Vagina (tissue), 2 donors: ENCODE measurements at places on chromosomes 16 and 17. TPM values are rescaled to one million over a fixed set of nuclear protein-coding genes. Genes with fewer than 3 reads are reported as not detected.

GRCh38 chr16:1929105-1929504 lies 10.9 kb upstream of the HS3ST6 start:
- H3K4me3 ChIP-seq = peak overlapping the region; percentile 69
- DNase-seq = no peak
- peak overlapping the region; percentile 95 for H3K27ac ChIP-seq
- H3K27me3 ChIP-seq = no peaks in the 10 kb centered on the region
- H3K36me3 ChIP-seq = no peaks in the 10 kb centered on the region

DNA sequence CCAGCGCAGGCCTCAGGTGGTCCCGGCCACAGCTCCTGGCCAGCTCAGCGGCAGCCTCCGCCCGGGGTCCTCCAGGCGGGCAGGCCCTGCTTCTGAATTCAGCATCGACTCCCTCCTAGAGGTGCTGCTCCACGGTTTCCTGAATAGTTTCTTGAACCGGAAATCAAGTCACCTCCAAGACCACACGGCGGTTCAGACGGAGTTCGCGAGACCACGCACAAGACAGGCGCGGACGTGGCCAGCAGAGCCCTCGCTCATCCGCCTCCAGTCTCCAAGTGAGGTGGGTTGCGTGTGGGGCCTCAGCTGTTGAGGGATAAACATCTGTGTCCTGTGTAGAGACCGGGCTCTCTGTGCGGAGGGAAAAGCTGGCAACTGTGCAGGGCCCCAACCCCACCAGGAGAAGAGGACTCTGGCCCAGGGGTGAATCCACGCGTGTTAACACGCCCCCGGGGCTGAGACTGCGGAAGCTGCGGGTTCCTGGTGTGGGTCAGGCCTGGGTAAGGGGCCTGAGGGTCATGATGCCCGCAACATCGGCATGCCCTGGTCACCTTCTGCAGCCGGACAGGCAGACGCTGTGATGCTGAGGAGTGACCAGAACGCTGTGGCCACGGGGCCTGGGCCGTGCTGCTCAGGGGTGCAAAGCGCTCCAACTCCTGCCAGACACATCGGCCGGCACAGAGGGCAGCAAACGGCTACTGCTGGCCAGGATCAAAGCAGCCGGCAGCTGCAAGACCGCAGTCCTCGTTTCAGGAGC lies 55.0 kb upstream of the METRNL start:
- H3K4me1 ChIP-seq = no peaks in the 10 kb centered on the region
- no peaks in the 10 kb centered on the region for H3K27me3 ChIP-seq
- H3K4me3 ChIP-seq = no peak overlapping the region
- H3K27ac ChIP-seq = no peak overlapping the region
- H3K36me3 ChIP-seq = no peaks in the 10 kb centered on the region

DNA sequence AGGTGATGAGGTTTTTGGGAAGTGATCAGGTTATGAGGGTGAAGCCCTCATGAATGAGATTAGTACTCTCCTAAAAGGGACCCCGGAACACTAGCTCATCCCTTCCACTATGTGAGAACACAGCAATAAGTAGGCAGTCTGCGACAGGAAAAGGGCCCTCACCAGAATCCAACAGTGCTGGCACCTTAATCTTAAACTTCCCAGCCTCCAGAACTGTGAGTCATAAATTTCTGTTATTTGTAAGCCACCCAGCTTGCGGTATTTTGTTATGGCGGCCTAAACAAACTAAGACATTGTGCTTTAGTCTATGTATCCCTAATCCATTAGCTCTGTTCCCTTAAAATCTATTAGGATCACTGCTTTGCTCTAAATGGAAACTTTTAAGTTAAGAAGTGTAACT lies 8.5 kb downstream of the SLFN12 start:
- H3K4me3 ChIP-seq = no peak overlapping the region
- H3K27me3 ChIP-seq = no peaks in the 10 kb centered on the region
- H3K4me1 ChIP-seq = no peaks in the 10 kb centered on the region
- no peak overlapping the region for H3K27ac ChIP-seq
- H3K36me3 ChIP-seq = no peaks in the 10 kb centered on the region

DNA sequence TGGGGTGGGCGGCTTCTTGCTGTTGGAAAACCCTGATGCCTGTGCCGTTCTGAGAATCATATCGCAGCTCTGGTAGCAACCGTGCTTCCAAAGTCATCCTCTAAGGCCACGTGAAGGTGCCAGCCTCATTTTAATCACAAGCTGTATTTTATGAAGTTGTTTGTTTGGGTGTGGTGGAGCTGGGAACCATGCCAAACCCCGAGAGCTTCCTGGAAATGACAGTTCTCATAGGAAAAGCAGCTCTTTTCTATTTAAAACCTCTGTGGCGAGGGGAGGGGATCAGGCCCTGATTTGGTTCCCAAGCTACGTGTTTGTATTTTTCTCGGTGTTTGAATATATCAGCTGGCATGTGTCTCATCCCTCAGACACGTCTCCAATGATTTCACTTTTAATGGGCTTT lies 21.7 kb downstream of the KNOP1 start:
- H3K36me3 ChIP-seq = peaks cover 17% of the 10 kb centered on the region
- DNase-seq = no peak
- peaks cover 59% of the 10 kb centered on the region for H3K4me1 ChIP-seq
- no peak overlapping the region for H3K4me3 ChIP-seq
- no peaks in the 10 kb centered on the region for H3K27me3 ChIP-seq

DNA sequence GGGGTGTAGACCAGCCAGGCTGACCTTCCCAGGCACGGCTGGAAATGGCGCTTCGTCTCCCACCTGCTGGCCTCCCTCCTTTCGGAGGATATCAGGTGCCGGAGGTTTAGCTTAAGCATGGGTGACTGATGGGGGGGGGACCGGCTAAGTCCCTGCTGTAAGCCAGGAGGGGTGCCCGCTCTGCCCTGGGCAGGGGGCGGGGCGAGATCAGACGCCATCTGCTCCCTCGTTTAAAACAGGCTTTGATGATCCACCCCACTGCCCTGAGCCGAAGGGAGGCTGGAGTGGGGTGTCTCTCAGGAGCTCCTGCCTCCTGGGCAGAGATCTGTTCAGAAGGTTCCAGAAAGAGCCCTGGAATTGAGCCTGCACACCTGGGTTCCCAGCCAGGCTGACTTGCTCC lies 26.0 kb downstream of the C16orf74 start:
- H3K4me1 ChIP-seq = no peaks in the 10 kb centered on the region
- no peaks in the 10 kb centered on the region for H3K27me3 ChIP-seq
- DNase-seq = no peak

DNA sequence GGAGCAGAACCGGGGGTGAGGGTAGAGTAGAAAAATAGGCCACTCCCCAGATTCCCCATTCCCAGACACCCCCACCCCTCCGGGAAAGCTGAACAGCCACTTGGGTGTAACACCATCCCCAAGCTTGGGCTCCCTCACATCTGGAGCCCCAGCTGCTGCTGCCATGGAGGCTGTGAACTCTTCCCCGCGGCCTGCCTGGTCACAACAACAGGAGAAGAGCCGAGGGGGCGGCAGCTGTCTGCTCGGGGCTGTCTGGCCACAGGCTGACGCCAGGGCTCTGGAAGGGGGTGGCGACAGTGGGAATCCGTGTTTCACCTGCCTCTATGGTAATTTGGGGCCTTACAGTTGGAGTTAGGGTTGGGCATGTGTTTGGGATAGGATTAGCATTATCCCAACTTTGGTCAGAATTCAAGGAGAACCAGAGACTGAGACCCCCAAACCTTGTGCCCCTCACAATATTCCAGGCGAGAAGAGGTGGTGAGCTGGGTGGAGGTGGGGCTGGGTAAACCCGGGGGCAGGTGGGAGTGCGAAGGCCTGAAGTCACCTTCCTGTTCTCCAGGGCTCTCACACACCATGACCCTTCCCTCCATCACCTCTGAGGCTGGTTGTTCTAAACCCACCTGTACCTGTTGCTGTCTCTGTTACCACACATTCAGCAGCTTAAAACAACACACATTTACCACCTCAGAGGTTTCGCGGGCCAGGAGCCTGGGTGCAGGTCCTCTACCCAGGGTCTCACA lies 29.7 kb upstream of the NXPH3 start:
- DNase-seq = no peak
- no peaks in the 10 kb centered on the region for H3K27me3 ChIP-seq
- H3K4me1 ChIP-seq = peaks cover 5% of the 10 kb centered on the region
- H3K27ac ChIP-seq = no peak overlapping the region
- no peak overlapping the region for H3K4me3 ChIP-seq

DNA sequence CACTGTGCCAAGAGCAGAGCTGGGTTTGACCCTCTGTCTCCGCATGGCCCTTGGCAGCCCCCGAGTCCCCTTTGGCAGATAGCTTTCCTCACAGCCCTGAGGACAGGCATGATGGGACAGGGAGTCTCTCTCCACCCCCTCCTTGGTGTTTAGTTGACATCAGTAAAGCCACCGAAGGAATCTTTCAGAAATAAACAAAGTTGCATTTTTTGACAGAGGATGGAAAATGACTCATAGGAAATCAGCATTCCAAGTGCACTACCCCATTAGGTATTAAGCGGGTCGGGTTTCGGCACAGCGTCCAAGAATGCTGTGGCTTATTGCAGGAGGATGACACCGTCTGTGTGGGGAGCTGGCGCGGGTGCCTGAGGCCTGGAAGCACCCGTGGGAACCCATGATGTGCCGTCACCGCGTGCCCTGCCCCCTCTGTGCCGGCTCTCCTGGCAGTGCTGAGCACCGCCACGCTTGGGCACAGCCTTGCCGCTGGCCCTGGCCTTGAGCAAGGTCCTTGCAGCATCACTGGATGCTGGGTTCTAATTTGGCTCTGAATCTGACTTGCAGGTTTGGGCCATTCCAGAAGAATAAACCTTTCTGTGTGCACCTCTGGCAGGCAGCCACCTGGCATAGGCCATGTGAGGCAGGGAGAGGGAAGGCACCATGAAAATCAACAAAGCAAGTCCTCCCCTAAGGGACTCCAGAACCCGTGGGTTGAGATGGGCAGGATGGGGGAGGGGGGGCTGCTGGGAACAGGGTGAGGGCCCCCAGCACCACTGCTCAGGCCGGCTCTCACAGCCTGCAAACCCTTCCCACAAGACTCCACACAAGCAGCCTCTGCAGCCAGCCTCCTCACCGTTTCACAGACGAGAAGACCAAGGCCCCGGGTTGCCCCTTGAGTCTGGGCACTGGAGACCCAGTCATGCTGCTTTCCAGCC lies 50.5 kb upstream of the ZNF469 start:
- DNase-seq = peak; percentile 94
- H3K27me3 ChIP-seq = no peaks in the 10 kb centered on the region
- H3K36me3 ChIP-seq = no peaks in the 10 kb centered on the region
- H3K4me3 ChIP-seq = no peak overlapping the region
- peak overlapping the region; percentile 80 for H3K27ac ChIP-seq

DNA sequence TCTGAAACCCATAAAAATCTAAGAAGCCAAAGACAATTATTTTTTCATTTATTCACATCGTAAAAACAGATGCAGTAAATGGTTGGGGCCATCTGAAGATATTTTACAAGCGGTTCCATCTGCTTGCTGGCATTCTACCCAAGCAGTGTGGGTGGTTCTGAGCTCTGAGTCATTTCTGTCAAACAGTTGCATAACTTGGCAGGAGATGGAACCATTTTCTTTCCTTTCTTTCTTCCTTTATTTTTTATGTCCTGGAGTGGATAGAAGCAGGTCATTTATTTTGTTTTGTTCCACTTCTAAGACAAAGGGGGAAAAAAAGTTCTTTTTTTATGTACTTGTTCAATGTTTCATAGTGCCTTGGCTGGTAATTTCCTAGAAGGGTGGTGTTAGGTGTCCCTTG lies 1151.9 kb upstream of the GOT2 start:
- no peak overlapping the region for H3K27ac ChIP-seq
- H3K4me1 ChIP-seq = peaks cover 4% of the 10 kb centered on the region
- DNase-seq = no peak
- H3K27me3 ChIP-seq = no peaks in the 10 kb centered on the region
- no peaks in the 10 kb centered on the region for H3K36me3 ChIP-seq
- H3K4me3 ChIP-seq = no peak overlapping the region

GRCh38 chr17:9900784-9901183 lies 4.3 kb downstream of the RCVRN start:
- no peaks in the 10 kb centered on the region for H3K27me3 ChIP-seq
- H3K4me3 ChIP-seq = no peak overlapping the region
- DNase-seq = no peak
- H3K4me1 ChIP-seq = peaks cover 27% of the 10 kb centered on the region
- peak overlapping the region; percentile 53 for H3K27ac ChIP-seq
- H3K36me3 ChIP-seq = no peaks in the 10 kb centered on the region

GRCh38 chr16:56643080-56643778 lies 4.8 kb downstream of the MT1A start:
- no peaks in the 10 kb centered on the region for H3K27me3 ChIP-seq
- H3K36me3 ChIP-seq = no peaks in the 10 kb centered on the region
- H3K27ac ChIP-seq = no peak overlapping the region
- H3K4me1 ChIP-seq = peaks cover 20% of the 10 kb centered on the region

- H3K27ac ChIP-seq = no peak overlapping the region
- H3K36me3 ChIP-seq = peaks cover 90% of the 10 kb centered on the region
- no peak overlapping the region for H3K4me3 ChIP-seq
- no peak for DNase-seq
- H3K4me1 ChIP-seq = no peaks in the 10 kb centered on the region
- no peaks in the 10 kb centered on the region for H3K27me3 ChIP-seq
Observed at GRCh38 chr16:84091460-84091859, 25.3 kb downstream of the MBTPS1 start.

DNA sequence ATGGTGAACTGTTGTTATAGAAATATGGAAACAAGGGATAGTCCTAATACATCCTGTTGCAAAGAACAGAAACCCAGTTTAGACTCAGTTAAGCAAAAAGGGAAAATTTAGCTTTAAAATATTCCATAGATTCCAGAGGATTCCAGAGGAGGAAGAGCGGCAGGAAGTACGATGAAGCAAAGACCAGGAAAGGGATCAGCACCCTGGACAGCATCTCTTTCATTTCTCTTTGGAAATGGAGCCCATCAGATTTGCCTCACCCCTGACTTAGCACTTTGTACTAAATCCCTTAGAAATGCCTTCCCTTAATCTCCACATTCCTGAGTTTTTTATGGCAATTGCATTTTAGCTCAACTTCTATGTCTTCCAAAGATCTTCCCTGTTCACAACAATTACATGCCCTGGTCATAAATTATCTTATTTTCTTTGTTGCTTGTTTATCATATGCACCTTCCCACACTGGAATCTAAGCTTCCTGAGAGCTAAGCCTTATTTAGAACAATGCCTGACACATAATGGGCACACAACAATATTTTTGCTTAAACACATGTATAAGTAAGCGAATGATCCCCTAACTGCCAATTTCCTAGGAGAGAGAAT lies 150.0 kb upstream of the RBFOX1 start:
- no peaks in the 10 kb centered on the region for H3K27me3 ChIP-seq
- H3K36me3 ChIP-seq = no peaks in the 10 kb centered on the region
- H3K4me1 ChIP-seq = no peaks in the 10 kb centered on the region
- H3K4me3 ChIP-seq = no peak overlapping the region
- no peak overlapping the region for H3K27ac ChIP-seq

GRCh38 chr16:76866994-76867393 lies 324.0 kb upstream of the MON1B start:
- no peak overlapping the region for H3K4me3 ChIP-seq
- H3K36me3 ChIP-seq = no peaks in the 10 kb centered on the region
- H3K4me1 ChIP-seq = no peaks in the 10 kb centered on the region

- no peaks in the 10 kb centered on the region for H3K36me3 ChIP-seq
- no peak for DNase-seq
- no peaks in the 10 kb centered on the region for H3K4me1 ChIP-seq
- no peak overlapping the region for H3K4me3 ChIP-seq
Observed at GRCh38 chr17:18382441-18383078, 5.0 kb downstream of the EVPLL start.

The RAB37 gene
- total RNA-seq = 7.1 TPM

The OR1A2 gene
- not detected for total RNA-seq

The PDE6G gene
- not detected for total RNA-seq

The MGAT5B gene
- total RNA-seq = 0.49 TPM

The ATP1B2 gene
- 2.7 TPM for total RNA-seq

The ASIC2 gene
- total RNA-seq = not detected

The MYO15A gene
- total RNA-seq = 6.1 TPM

The C16orf46 gene
- 1.2 TPM for total RNA-seq

The G6PC1 gene
- not detected for total RNA-seq
